ENCODE measurements at places on chromosomes 3 and 15. TPM values are rescaled to one million over a fixed set of nuclear protein-coding genes. Genes with fewer than 3 reads are reported as not detected.
A peak's percentile ranks its signal among the peaks of the same experiment; 100 is the strongest.

DNA sequence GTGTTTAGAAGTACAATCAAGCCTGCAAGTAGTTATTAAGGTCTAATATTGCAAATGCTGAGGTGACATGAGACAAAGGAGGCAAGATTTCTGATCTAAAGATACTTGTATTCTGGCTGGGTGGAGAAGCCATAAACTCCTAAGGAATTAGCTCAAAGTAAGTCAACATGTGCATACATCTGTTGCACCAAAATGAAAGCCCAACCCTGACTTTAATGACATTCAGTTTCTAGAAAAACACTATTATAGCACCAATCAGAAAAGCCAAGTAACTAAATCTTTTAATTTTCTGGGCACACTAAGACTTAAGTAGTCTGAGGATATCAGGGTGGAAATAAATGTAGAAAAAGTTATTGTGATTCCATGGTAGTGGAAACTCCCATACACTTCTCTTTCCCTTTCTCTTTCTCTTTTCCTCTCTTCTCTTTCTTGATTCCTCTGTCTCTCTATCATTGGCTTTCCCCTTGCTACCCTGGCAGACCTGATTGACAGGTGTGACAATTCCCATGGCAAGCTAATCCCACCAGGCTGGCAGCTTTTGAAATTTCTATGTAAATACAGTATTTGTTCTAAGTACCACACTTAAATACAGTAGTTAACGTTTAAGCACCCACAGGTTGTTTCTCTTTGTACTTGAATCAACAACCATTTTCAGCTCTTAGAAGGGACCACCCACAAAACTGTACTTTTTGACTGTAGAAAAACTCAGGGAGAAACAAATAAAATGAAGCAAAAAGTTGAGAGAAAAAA is 528.4 kb upstream of the SEMA6D start:
- peaks cover 4% of the 10 kb centered on the region for H3K27me3 ChIP-seq
- H3K36me3 ChIP-seq = no peaks in the 10 kb centered on the region
- DNase-seq = no peak
- no peak overlapping the region for H3K4me3 ChIP-seq

GRCh38 chr3:195164573-195165264 is 106.2 kb downstream of the XXYLT1 start:
- no peak overlapping the region for H3K27ac ChIP-seq
- DNase-seq = no peak
- H3K36me3 ChIP-seq = no peaks in the 10 kb centered on the region
- H3K4me1 ChIP-seq = peaks cover 21% of the 10 kb centered on the region
- H3K4me3 ChIP-seq = no peak overlapping the region

GRCh38 chr3:161471211-161471610 is 25.4 kb upstream of the OTOL1 start:
- DNase-seq = no peak
- no peak overlapping the region for H3K4me3 ChIP-seq
- H3K4me1 ChIP-seq = no peaks in the 10 kb centered on the region
- peaks cover 3% of the 10 kb centered on the region for H3K27me3 ChIP-seq
- H3K27ac ChIP-seq = no peak overlapping the region

- peaks cover 2% of the 10 kb centered on the region for H3K27me3 ChIP-seq
- DNase-seq = peak; percentile 63
- peak overlapping the region; percentile 98 for H3K4me3 ChIP-seq
- peak overlapping the region; percentile 91 for H3K27ac ChIP-seq
- peaks cover 43% of the 10 kb centered on the region for H3K4me1 ChIP-seq
These were observed 386 bp downstream of the SQOR start for GRCh38 chr15:45635191-45635638.

The PLD1 gene
- polyA plus RNA-seq = not detected

The CASR gene
- polyA plus RNA-seq = not detected

DNA sequence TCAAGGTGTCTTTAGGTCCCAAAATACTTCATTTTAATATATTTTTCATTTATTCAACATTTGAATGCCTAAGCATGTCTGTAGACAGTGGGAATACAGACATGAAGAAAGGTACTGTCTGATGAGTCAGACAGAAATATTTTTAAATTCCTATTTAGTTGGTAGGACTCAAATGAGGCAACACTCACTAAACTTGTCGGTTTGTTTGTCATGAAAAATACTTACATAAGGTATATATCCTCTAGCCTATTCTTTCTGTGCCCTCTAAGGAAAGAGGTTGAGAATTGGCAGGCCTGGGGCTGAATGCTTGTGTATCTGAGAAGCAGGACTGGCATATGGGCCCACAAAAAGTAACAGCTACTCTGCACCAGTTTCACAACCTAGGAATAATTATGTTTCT is 423.6 kb upstream of the MDFIC2 start:
- no peak overlapping the region for H3K4me3 ChIP-seq
- H3K27me3 ChIP-seq = no peaks in the 10 kb centered on the region
- no peak overlapping the region for H3K27ac ChIP-seq
- no peaks in the 10 kb centered on the region for H3K36me3 ChIP-seq

GRCh38 chr3:197268294-197268693 is 30.1 kb downstream of the DLG1 start:
- H3K4me3 ChIP-seq = no peak overlapping the region
- H3K36me3 ChIP-seq = peaks cover 4% of the 10 kb centered on the region
- no peak overlapping the region for H3K27ac ChIP-seq
- H3K4me1 ChIP-seq = peaks cover 59% of the 10 kb centered on the region

GRCh38 chr3:168186293-168186983 is 90.7 kb upstream of the GOLIM4 start:
- H3K4me3 ChIP-seq = no peak overlapping the region
- H3K4me1 ChIP-seq = no peaks in the 10 kb centered on the region
- no peak overlapping the region for H3K27ac ChIP-seq

- H3K27ac ChIP-seq = no peak overlapping the region
- H3K4me1 ChIP-seq = no peaks in the 10 kb centered on the region
- H3K4me3 ChIP-seq = no peak overlapping the region
- DNase-seq = no peak
- peaks cover 6% of the 10 kb centered on the region for H3K36me3 ChIP-seq
These were observed 1.7 kb upstream of the HGD start for GRCh38 chr3:120683671-120684301.

The RETNLB gene
- polyA plus RNA-seq = not detected

The LRRC31 gene
- polyA plus RNA-seq = not detected

The KLHL40 gene
- not detected for polyA plus RNA-seq

The ZWILCH gene
- 12.5 TPM for polyA plus RNA-seq

GRCh38 chr3:48215876-48216275 is 7.4 kb upstream of the CAMP start:
- no peak overlapping the region for H3K27ac ChIP-seq
- no peak overlapping the region for H3K4me3 ChIP-seq
- H3K27me3 ChIP-seq = peaks cover 2% of the 10 kb centered on the region
- H3K36me3 ChIP-seq = no peaks in the 10 kb centered on the region
- no peaks in the 10 kb centered on the region for H3K4me1 ChIP-seq
- no peak for DNase-seq

DNA sequence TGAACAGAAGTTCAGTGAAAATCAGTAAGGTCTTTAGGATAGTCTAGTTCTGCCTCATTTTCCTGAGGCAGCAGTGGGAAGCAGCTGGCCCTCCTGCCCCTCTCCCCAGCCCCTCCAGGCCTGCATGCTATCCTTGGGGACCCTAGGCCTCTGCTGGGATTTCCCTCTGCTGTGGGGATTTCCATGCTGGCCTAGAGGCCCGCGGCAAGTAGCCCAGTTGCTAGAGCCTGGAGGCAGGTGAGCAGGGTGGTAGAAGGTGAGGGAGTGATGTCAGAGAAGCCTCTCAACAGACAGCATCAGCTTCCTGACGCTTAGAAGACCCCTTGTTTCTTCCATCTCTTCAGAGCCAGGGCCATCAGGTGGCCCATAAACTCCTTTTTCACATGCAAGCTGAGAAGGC is 305.8 kb upstream of the THBS1 start:
- H3K36me3 ChIP-seq = no peaks in the 10 kb centered on the region
- no peak overlapping the region for H3K4me3 ChIP-seq
- H3K27ac ChIP-seq = no peak overlapping the region
- no peaks in the 10 kb centered on the region for H3K4me1 ChIP-seq
- H3K27me3 ChIP-seq = peaks cover 9% of the 10 kb centered on the region

The RBPMS2 gene
- 2.9 TPM for polyA plus RNA-seq

GRCh38 chr15:66780973-66781718 is 79.1 kb downstream of the SMAD6 start:
- peaks cover 2% of the 10 kb centered on the region for H3K27me3 ChIP-seq
- no peaks in the 10 kb centered on the region for H3K36me3 ChIP-seq
- H3K4me1 ChIP-seq = no peaks in the 10 kb centered on the region

- no peaks in the 10 kb centered on the region for H3K27me3 ChIP-seq
- H3K36me3 ChIP-seq = no peaks in the 10 kb centered on the region
- no peak overlapping the region for H3K27ac ChIP-seq
- no peak overlapping the region for H3K4me3 ChIP-seq
These were observed 32.8 kb downstream of the CFAP20DC start for GRCh38 chr3:59016930-59017616.

The IGF2BP2 gene
- polyA plus RNA-seq = 0.43 TPM
